Heart right ventricle (tissue), 16 donors: ENCODE measurements at places on chromosomes 1 and 21.

GRCh38 chr1:197715806-197716205 lies 59.5 kb downstream of the DENND1B start:
- no peak for DNase-seq

DNA sequence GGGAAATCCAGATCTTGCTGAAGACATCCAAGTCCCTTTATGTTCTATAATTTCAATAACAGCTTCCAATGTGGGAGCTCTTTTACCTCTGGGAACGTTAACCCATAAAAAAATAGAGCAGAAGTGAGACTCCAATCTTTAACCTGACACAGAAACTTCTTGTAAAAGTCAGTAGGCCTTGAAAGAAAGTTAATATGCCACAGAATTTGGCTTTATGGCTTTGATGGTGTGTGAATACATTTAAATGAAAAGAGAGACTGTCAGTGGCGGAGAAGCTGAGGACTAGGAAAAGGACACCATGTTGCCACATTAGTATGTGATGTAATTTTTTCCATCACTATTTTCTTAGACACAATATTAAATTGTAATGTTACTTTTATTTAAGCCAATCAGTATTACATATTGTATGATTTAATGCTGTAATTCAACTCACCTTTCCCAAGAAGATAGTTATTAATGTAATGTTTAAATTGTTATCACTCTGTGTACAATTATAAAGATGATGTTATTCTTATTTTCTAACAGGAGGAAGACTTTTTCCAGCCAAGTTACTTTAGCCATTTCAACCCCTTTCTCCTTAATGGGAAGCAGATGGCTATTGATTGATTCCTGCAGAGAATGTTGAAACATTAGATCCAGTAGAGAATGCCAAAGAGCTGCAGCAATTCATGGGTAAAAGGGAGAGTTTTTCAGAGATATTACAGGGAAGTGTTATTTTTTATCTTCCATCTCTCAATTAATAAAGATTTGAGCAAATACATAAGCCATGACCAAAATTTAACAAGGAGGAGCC lies 17.5 kb upstream of the CLDN8 start:
- no peak for DNase-seq

DNA sequence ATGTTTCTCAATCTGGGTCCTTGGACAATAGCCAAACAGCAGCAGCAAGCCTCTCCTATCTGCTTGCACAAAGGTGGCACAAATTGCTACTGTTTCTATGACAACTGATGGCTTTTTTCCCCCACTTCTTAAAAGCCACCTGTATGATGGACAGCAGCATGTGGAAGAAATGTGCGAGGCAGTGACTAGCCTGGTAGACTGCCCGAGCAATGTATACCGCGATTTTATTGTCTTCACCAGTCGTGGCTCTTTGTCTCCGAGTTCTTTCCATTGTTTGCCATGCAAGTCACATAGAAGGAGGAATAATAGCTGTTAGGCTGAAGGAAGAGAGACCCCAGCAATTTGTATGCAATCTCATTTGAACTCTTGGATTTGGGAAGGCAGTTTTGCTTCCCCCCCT lies 79.4 kb downstream of the S1PR1 start:
- no peak for DNase-seq

- no peak for DNase-seq
Observed at GRCh38 chr1:82487778-82488177, 687.0 kb downstream of the ADGRL2 start.

GRCh38 chr1:178039891-178040290 lies 54.0 kb upstream of the RASAL2 start:
- no peak for DNase-seq

DNA sequence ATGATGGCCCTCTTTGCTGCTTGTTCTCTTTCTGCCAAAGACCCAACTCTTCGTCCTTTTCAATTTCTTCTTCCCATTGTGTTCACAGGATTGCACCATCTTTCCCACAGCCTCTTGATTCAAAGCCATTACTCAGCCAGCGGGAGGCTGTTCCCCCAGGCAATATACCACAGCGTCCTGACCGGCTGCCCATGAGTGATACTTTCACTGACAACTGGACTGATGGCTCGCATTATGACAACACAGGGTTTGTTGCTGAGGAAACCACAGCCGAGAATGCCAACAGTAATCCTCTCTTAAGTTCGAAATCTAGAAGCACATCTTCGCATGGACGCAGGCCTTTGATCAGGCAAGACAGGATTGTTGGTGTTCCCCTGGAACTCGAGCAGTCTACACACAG lies 167.4 kb downstream of the LRRC40 start:
- DNase-seq: no peak

- DNase-seq: no peak
Observed at GRCh38 chr1:100433563-100433962, 81.3 kb downstream of the CDC14A start.
